ENCODE measurements at places on chromosomes 12 and 14.

- DNase-seq, result no peak
These were observed 165.8 kb downstream of the CALM1 start for GRCh38 chr14:90562652-90563051.

- DNase-seq, result no peak
These were observed 225.2 kb downstream of the FUT8 start for GRCh38 chr14:65637780-65638179.

- DNase-seq, result no peak
These were observed 152.2 kb upstream of the RGS6 start for GRCh38 chr14:71780075-71780474.

- no peak for DNase-seq
These were observed 55.4 kb upstream of the DDX11 start for GRCh38 chr12:31018106-31018789.

GRCh38 chr12:46524778-46525177, 152.2 kb upstream of the SLC38A2 start:
- no peak for DNase-seq

DNA sequence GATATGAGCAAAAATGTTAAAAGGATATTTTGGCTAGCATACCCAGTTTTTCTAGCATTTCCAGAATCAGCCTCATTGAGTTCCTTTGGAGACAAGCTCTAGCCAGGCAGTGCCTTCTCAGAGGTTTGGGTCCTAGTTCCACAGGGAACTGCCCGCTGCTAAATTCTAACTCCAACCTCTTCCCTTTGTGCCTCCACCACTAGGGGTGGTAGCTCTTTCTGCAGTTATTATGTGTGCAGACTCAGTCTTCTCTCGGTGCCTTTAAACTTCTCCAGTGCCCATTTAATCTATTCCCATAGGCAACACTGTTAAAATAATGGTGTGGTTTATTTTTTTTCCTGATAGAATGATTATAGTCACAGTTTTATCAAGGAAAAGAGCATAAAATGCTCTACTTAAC, 21.5 kb upstream of the SLC25A3 start:
- DNase-seq, result no peak

Data from stimulated activated CD4-positive, alpha-beta T cell treated with anti-CD3 and anti-CD28 coated beads, Interleukin-12 subunit alpha, Interleukin-12 subunit beta, amount 100 ng/mL, for 24 hours (primary cell).